ENCODE measurements at places on chromosomes 3 and 15.

DNA sequence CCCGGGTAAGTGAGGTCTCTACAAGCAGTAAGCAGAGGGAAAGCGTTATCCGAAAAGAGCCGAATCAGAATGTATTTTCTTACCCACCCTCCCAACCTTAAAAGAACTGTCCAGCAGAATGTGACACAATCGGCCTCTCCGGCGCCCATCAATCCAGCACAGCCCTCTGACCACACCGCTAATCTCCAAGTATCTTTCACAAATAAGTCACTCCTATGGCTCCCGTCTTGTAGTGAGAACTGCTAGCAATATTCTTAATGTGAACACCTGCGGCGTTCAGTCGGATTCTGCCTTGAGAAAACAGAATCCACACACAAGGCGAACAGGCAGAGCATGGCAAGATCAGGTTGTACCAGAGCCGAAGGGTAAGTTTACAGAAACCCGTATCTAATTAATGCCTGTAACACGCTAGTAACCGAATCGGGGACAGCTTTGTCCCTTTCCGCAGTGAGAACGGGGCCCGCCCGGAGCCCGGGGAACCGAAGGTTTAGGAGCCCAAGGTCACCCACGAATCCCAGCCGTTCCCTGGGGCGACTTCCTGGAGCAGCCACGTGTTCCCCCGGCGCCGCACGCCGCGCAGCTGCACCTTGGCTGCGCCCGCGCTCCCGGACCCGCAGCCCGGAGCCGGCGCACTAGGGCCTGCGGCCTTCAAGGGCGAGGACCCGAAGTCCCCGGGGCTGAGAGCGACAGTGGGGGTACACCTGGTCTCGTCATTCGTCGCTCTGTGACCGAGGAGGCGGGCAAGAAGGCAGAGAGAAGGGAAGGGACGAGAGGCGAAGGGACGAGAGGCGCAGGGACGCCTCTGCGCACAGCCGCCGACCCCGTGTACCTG lies 672 bp downstream of the TFRC start:
- peak; percentile 55 for DNase-seq

- no peak for DNase-seq
Measured at GRCh38 chr15:41495736-41496599, 2.3 kb downstream of the ITPKA start.

DNA sequence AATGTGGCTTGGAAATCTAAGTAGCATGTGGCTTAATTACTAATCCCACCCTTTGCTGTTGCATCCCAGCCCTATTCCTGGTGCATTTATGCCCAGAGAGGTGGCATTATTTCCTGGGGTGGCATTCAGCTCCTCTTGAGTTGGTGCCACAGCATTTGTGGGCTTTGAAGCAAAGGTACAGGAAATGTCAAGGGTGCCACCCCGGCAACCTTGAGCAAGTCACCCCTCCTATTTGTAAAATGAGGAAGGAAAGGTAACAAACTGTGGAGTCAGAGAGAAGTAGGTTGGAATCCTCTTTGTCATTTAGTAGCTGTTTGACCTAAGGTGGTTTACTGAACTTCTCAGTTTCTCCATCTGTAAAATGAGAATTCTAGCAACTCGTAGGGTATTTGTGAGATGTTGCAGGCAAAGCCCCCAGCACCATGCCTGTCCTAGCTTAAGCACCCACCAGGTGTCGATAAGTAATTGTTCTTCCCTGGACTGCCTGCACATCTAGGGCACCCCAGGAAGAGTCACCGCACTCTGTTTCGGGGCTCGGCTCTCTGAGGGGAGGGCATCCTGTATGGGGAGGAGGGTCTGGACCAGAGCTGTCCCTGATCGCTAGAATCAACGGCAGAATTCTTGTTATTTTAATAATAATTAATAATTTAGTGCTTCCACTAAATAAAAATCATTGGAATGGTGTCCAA lies 17.1 kb downstream of the ISG20 start:
- DNase-seq: no peak

DNA sequence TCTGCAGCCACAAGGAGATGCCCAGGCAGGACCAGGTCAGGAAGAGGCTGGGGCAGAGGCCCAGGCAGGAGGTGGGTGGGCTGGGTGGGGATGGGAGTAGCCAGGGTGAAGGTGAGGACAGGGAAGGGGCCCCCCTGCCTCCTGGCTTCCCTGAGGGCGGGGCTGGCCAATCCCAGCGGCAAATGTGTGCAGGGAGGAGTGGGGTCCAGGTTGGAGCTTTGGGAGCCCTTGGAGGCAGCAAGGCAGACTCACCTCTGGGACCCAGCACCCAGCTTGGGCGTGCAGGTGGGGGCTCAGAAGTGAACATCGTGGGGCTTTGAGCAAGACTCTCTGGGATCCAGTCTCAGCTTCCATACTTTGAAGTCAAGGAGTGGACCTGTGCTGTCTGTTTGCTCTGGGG lies 25.2 kb downstream of the GP9 start:
- no peak for DNase-seq

GRCh38 chr3:149968216-149968615 lies 2.5 kb downstream of the PFN2 start:
- DNase-seq: no peak

DNA sequence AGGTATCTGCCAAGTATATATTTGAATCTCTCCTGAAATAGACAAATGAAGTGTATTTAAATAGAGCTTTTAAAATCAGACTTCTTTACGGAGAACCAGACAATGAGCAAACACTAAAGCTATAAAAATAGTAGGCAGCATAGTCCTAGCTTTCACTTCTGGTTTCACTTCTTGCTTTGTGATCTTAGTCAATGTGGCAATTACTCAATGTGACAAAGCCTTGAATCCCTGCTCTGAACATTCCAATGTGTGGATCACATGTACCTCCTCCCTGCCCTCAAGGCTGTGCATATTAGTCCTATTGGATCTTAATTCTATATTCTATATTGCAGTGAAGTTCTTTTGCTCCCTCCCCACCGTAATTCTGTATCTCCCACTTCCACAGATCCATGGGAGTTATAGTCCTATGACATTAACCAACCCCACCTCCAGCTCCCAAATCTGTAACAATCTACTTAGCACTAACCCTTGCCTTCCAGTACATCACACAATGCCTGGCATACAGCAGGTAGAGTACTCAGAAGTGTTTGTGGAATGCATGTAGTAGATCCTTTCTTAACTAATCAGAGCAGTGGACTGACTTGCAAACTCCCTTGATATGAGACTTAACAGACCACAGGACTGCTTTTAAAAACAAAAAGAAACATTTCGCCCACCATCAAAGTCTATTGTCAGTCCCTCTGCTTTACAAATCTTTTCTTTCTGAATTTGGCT lies 24.3 kb upstream of the CP start:
- peak; percentile 7 for DNase-seq

DNA sequence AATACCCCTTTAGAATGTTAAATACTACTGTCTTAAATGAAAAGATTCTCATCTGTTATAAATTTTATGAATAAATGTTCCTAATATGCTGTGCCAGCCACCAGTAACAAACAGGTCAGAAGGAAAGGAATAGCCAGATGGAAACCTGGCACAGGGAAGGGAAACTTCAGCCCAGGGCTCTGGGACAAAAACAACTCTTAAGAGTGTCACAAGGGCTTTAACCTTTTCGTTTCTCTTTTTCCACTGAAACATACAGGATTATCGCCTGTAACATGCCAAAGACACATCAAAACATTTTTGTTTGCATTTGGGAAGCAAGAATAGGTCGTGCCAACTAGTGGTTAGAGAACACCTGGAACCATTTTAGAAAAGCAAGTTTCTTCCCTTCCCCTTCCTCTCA lies 109.0 kb upstream of the NEDD4 start:
- no peak for DNase-seq

GRCh38 chr15:62564886-62565633 lies 400.0 kb upstream of the C2CD4B start:
- no peak for DNase-seq

DNA sequence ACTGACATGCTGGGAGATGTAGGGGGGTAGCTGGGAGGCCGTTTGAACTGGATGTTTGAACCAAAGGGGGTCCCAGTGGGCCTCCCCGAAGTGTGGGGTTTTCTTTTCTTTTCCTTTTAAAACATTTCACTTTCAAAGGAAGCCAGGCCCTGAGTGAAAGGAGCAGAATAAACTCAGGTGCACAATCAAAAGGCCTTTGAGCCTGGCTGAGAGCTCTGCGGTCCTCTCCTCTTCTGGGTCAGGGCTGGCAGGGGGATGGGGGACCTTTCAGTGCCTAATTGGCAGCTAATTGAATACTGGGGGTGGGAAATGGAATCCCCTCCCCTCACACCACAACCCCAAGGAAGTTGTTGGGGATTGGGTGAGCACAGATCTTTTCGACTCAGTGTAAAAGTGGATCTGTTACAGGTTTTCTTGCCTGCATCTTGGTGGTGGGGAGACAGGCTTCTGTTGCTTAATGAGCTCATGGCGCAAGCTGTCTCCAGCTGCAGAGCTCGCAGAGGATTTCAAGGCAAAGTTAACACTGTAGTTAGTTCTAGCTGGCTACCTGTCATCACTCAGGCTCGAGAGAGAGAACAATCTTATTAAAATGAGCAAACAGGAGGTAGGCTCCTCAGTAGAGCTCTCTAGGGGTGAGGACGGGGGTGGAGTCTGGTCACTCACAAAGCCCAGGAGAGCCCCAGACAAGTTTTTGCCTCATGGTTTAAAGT lies 132.6 kb downstream of the RAB11A start:
- DNase-seq: no peak

- peak; percentile 43 for DNase-seq
Measured at GRCh38 chr3:9809615-9810432, at the start of gene TTLL3. Gene TTLL3, plus strand, starts transcription at chr3:9810262. Its CDS starts 400 bp downstream, at chr3:9810662.

- DNase-seq: no peak
Measured at GRCh38 chr3:181881749-181882148, 170.0 kb downstream of the SOX2 start.

- DNase-seq: no peak
Measured at GRCh38 chr3:78287085-78287484, 1247.2 kb downstream of the ROBO2 start.

- no peak for DNase-seq
Measured at GRCh38 chr3:62705721-62706120, 169.5 kb downstream of the CADPS start.

DNA sequence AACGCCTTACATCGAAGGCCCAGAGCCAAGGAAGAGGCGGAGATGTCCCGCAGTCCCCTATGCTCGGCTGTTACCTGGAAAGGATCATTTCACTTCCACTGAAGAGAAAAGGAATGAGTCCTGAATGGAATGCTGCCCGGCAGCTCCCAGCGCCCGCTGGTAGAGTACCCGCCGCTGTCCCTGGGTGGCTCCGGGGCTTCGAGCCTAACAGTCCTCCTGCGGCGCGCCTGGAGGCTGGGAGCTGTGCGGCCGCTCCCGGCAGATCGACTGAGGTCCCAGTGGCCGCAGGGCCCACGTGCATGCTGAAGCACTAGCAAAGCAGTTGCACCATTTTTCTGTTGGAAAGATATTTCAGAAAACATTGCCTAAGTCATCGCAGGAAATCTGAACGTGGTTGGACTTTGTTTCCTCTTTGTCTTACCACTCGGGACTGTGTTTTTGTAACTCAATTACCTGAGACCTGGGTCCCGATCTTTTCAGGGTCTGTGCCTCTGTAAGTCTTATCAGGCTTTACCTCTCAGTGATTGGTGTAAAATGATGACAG lies 984 bp downstream of the RNU6-1 start:
- no peak for DNase-seq

- DNase-seq: no peak
Measured at GRCh38 chr3:126119008-126119675, 35.2 kb upstream of the SLC41A3 start.

DNA sequence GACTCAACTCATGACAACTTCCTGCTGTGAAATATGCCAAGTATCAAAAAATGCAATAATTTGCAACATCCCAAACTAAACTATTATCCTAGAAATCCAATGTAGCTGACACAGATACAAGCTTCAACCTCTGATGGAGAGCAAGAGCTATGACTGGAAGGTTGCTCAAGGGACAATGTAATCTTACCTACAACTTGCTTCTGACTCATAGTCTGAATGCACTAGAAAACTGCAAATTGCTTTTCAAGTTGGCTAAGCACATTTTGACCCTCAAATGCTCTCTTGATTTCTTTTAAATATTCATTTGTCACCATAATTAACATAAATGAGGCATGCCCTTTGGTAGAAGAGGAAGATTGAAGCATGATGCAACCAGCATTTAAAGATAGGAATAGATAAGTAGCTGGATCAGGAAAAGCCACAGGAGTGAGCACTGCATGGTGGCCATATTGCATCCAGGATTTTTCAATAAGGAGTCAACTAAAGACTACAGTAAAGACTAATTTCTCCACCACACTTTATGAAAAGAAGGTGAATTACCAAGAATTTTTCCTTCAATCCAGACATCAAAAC lies 630.8 kb upstream of the GBE1 start:
- no peak for DNase-seq

GRCh38 chr15:78408355-78408640 lies 29.7 kb upstream of the IREB2 start:
- DNase-seq: no peak

DNA sequence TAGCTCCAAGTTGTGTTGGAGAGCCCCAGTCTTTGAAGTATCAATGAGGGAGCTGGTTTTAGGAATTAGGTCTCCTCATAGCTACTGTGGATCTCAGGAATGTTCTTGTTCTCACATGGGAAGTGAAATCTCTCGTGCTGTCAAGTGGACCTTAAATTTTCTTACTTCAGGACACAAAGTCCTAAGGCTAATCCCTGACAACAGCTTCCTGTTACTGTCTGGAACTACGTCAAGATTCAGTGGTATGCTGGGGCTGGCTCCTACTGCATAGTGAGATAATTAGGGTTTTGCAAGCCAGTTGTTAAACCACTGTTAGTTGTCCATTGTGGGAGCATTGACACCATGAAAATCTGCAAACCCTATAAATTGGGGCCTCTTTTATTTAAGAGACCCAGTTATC lies 22.8 kb downstream of the MESP1 start:
- no peak for DNase-seq

GRCh38 chr3:173986861-173987410 lies 589.4 kb downstream of the NLGN1 start:
- DNase-seq: no peak

Data from CD4-positive, alpha-beta T cell treated with Interleukin-21 for 1 hour (primary cell).